CD4-positive, alpha-beta memory T cell (primary cell): ENCODE measurements at places on chromosomes 11 and 22.
A peak's percentile ranks its signal among the peaks of the same experiment; 100 is the strongest.

DNA sequence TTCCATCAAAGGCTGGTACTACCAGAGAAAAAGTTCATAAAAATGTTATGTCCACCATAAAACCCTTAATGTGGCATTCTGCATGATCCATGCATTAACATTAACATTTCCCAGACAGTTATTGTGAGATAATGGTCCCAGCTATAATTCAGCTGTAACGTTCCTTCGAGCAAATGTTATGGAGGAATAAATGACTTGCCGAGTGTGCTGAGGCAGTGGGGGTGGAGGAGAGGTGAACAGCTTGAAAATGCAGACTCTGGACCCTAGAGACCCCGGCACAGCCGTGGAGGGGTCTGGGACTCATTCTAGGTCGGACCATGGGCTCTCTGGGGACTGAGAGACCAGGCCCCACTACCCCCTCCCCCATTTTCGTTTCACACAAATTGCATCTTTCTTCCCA lies 141.9 kb downstream of the PKNOX2 start:
- DNase-seq: no peak
- H3K4me1 ChIP-seq: no peaks in the 10 kb centered on the region
- no peaks in the 10 kb centered on the region for H3K36me3 ChIP-seq
- peaks cover 5% of the 10 kb centered on the region for H3K27me3 ChIP-seq
- H3K27ac ChIP-seq: no peak overlapping the region

DNA sequence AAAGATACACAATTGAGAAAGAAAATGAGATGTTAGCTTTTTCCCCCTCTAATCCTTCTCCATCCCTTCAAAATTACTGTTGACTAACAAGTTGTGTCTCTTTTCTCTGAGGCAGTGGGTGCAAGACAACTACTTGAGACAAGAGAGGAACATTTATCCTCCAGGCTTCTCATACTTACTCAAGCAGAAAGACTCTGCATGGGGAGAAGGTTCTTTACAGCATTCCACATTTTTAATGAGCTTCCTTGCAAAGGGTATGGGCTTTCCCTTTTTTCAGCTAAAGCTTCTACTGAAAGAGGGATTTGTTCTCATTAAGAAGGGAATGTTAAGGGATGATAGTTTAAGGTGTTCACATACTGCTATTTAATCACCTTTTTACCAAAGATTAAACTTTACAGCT lies 47.8 kb downstream of the PAX6 start:
- H3K4me1 ChIP-seq: no peaks in the 10 kb centered on the region
- no peak for DNase-seq
- no peaks in the 10 kb centered on the region for H3K36me3 ChIP-seq
- no peak overlapping the region for H3K4me3 ChIP-seq

- peaks cover 44% of the 10 kb centered on the region for H3K36me3 ChIP-seq
- no peaks in the 10 kb centered on the region for H3K27me3 ChIP-seq
- H3K4me3 ChIP-seq: peak overlapping the region; percentile 87
Measured at GRCh38 chr11:73981051-73981805, 1.4 kb downstream of the UCP2 start.

DNA sequence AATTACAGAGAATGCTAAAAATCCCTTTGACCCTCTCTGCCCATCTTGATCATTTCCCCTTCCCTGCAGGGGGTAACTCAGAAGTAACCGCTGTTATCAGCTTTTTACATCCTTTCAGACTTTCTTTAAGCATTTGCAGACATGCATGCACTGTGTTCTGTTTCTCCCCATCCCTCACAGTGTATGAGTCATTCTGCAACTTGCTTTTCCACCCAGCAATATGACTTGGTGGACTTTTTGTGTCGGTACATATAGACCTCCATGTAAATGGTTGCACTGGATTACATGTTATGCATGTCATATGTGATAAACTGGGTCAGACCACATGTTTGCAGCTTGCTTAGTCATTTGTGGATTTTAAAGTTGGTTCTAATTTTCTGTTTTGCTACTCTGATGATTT lies 87.7 kb upstream of the NECTIN1 start:
- no peak overlapping the region for H3K4me3 ChIP-seq
- no peaks in the 10 kb centered on the region for H3K36me3 ChIP-seq
- H3K27me3 ChIP-seq: no peaks in the 10 kb centered on the region
- no peak overlapping the region for H3K27ac ChIP-seq
- DNase-seq: no peak

DNA sequence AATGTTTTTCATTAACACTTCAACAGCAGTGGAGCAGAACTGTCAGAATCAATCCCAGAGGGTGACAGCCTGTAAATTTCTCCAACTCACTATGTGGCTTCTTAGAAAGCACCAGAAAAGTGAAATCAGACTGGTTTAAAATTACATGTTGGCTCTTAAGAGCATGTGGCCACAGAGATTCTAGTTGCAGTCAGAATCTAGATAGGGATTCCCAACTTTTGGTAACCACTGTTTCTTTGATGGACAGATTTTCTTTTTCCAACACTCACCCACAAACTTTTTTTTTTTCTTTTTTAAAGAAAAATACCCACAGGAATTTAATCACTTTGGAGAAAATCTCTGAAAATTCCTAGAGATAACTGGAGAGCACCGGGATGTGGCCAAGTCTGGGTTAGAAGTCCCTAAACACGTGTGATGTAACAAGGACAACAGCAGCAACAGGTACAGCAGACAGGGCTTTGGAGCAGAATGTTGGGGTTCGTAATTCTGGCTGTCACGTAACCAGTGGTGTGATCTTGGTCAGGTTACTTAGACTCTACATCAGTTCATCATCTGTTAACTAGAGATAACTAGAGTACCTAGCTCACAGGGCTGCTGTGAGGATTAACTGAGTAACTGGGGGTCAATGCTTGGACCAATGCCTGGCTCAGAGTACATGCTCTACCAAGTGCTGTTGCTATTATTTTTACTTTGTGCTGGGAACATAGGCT lies 100.1 kb downstream of the NAT10 start:
- H3K36me3 ChIP-seq: no peaks in the 10 kb centered on the region
- H3K27ac ChIP-seq: no peak overlapping the region
- no peak overlapping the region for H3K4me3 ChIP-seq
- no peak for DNase-seq
- peaks cover 7% of the 10 kb centered on the region for H3K4me1 ChIP-seq

DNA sequence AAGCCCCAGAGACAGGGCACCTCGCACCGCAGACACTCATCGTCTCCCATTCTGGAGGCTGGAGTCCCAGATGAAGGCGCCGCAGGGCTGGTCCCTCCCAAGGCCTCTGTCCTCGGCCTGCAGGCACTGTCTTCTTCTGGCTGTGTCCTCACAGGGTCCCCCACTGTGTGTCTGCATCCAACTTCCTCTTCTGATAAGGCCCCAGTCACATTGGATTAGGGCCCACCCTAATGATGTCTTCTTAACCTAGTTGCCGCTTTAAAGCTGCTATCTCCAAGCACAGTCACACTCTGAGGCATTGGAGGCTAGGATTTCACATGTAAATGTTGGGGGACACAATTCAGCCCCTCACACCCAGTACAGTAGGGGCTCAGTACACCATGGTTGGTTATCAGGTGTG lies 48.9 kb downstream of the DHCR7 start:
- no peak for DNase-seq
- H3K4me3 ChIP-seq: no peak overlapping the region
- no peaks in the 10 kb centered on the region for H3K4me1 ChIP-seq
- no peaks in the 10 kb centered on the region for H3K36me3 ChIP-seq

DNA sequence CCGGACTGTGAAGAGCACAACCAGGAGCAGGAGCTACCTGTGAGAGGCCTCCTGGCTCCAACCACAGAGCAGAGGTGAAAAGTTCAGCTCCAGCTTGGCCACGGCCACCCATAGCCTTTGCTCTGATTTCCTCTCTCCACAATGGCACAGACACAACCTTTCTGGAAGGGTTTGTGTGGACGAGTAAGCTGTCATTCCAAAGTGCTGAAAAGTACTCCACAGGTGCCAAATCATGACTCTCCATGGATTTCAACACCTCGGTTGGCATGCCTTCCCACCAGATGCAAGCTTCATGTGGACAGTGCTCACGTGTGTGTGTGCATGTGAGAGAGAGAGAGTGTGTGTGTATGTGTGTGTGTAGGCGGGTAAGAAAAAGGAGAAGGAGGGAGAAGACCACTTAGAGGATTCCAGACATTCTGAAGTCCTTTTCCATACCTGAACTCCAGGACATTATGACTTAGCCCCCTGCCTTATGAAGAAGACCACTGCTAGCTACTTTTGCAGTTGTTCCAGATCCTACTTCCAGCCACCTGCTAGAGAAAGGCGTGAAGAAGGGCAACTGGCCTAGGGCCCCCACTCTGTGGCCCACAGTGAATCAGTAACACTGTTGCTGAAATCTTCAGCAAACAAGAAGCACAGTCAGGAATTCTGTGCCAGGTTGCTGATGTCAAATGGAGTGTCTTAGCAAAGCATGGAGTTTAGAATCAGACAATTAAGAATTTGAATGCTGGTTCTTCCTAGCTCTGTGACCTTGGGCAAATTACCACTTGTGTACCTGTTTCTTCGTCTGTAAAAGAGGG lies 13.9 kb upstream of the NAV2 start:
- no peaks in the 10 kb centered on the region for H3K4me1 ChIP-seq
- H3K27ac ChIP-seq: no peak overlapping the region
- no peak for DNase-seq
- H3K4me3 ChIP-seq: no peak overlapping the region
- H3K36me3 ChIP-seq: no peaks in the 10 kb centered on the region

- no peaks in the 10 kb centered on the region for H3K4me1 ChIP-seq
- H3K4me3 ChIP-seq: no peak overlapping the region
- no peaks in the 10 kb centered on the region for H3K27me3 ChIP-seq
- no peak overlapping the region for H3K27ac ChIP-seq
Measured at GRCh38 chr11:113634940-113635575, 71.0 kb downstream of the TMPRSS5 start.

GRCh38 chr11:118064956-118065355 lies 11.9 kb upstream of the TMPRSS4 start:
- DNase-seq: no peak
- no peaks in the 10 kb centered on the region for H3K4me1 ChIP-seq
- H3K4me3 ChIP-seq: no peak overlapping the region

DNA sequence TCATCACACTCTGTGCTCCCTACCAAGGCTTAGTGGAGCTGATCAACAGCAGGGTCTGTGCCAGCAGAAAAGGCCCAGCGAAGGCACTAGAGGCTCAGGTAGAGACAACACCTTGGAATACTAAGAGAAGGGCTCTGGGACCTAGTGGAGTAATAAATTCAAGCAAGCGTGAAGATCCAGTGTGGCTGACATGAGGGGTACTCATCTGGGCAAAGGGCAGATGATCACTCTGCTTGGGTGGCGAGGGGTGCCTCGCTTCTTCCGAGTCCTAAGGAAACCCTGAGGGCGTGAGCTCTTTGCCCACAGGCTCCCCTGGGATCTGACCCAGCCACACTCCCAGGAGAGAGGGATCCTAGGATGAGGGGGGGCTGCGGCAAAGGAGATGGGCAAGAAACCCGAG lies 3.5 kb upstream of the TPBGL start:
- no peak overlapping the region for H3K4me3 ChIP-seq
- peaks cover 11% of the 10 kb centered on the region for H3K27me3 ChIP-seq
- peaks cover 10% of the 10 kb centered on the region for H3K4me1 ChIP-seq
- no peaks in the 10 kb centered on the region for H3K36me3 ChIP-seq
- no peak overlapping the region for H3K27ac ChIP-seq

DNA sequence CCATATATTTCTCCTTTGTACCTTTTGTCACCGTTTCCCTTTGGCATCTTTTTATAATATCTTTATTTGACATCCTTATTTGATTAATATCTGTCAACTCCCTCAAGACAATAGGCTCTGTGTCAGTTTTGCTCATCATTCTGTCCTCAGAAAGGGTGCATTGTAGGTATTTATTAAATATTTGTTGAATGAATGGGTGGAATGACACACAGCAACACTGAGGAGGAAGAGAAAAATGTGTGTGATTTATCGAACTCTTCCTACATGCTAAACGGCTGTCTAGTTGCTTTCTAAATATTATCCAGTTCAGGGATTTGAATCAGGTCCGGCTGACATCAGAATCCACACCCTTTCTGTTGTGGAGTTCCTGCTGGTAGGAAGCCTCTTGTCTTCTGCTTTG lies 98.2 kb downstream of the NAV2 start:
- no peak for DNase-seq
- no peak overlapping the region for H3K27ac ChIP-seq
- H3K36me3 ChIP-seq: no peaks in the 10 kb centered on the region
- no peak overlapping the region for H3K4me3 ChIP-seq
- H3K27me3 ChIP-seq: no peaks in the 10 kb centered on the region

DNA sequence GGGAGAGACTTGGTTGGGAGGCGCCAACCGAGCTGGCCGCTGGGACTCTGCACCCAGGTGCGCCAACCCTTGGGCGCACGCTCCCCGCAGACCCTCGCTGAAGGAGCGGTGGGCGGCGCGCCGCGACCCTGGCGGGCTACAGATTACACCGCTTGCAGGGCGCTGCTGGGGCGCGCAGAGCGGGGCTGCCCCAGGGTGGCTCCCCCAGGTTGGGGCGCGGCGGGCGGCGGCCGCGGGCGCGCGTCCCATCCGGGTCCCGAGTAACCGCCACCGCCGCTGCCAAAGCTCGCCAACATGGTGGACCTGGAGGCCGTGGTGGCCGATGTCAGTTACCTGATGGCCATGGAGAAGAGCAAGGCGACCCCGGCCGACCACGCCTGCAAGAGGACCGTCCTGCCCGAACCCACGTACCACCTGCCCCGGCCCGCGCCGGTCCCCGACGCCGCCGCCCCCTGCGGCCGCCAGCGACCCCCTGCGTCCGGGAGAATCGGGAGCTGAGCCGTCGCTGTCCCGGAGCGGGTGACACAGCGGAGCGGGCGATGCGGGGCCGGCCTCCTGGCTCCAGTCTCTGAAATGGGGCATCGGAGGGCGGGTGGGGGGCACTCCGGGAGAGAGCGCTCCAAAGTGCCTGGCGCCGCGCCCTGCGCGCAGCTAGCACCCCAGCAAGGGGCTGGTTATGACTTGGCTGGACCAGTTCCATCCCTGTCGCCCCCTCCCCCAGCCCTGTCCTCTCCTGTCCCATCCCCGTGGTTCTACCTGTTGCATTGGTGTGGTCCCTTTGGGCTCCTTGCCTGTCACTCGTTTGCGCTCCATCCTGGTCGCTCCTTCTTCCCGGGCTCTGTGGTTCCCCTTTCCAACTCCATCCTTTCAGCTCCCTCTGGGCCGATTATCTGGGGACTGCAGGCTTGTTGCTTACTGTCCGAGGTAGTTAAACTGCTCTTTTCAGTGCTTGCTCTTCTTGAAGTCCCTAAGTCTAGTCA lies 143.3 kb upstream of the GRK3 start:
- H3K27ac ChIP-seq: no peak overlapping the region
- no peak for DNase-seq
- H3K36me3 ChIP-seq: no peaks in the 10 kb centered on the region
- no peak overlapping the region for H3K4me3 ChIP-seq
- peaks cover 25% of the 10 kb centered on the region for H3K4me1 ChIP-seq

GRCh38 chr11:117837070-117837776 lies 12.7 kb upstream of the FXYD2 start:
- H3K4me1 ChIP-seq: no peaks in the 10 kb centered on the region
- no peaks in the 10 kb centered on the region for H3K36me3 ChIP-seq
- H3K27me3 ChIP-seq: no peaks in the 10 kb centered on the region
- no peak for DNase-seq
